ENCODE measurements at places on chromosomes 13 and 19. TPM values are rescaled to one million over a fixed set of nuclear protein-coding genes. Genes with fewer than 3 reads are reported as not detected.

The FXYD1 gene
- not detected for total RNA-seq

The FUT6 gene
- not detected for total RNA-seq

The ZNF738 gene
- 9.7 TPM for total RNA-seq

The CRYL1 gene
- 6.8 TPM for total RNA-seq

The ZNF569 gene
- total RNA-seq = 5.7 TPM

The IGFL2 gene
- not detected for total RNA-seq

The KLK14 gene
- total RNA-seq = not detected

The LGALS14 gene
- total RNA-seq = not detected

The ZNF780B gene
- total RNA-seq = 5.9 TPM

The ELL gene
- total RNA-seq = 5.8 TPM

The SERPINE3 gene
- not detected for total RNA-seq

The SLC25A41 gene
- not detected for total RNA-seq

The TBXA2R gene
- total RNA-seq = 1.6 TPM

The CLDN10 gene
- not detected for total RNA-seq

The LIN7B gene
- total RNA-seq = 4.1 TPM

The LILRB5 gene
- total RNA-seq = not detected

The FSD1 gene
- 26.7 TPM for total RNA-seq

The ASPDH gene
- total RNA-seq = not detected

The CRLF1 gene
- total RNA-seq = 35.4 TPM

The LYL1 gene
- total RNA-seq = not detected

The DHDH gene
- 0.27 TPM for total RNA-seq

The LYPD3 gene
- 0.17 TPM for total RNA-seq

The NLRP4 gene
- total RNA-seq = 4.7 TPM

The RFX2 gene
- total RNA-seq = 4.9 TPM

The KLK6 gene
- total RNA-seq = not detected

The ZNF112 gene
- total RNA-seq = 2.7 TPM

The TMIGD2 gene
- not detected for total RNA-seq

The CEACAM1 gene
- total RNA-seq = 0.35 TPM

The RGL3 gene
- 0.14 TPM for total RNA-seq

The TUBA3C gene
- total RNA-seq = not detected

The C2CD4C gene
- 0.78 TPM for total RNA-seq

The COG6 gene
- 12.0 TPM for total RNA-seq

The DACH1 gene
- 0.14 TPM for total RNA-seq

The APOC1 gene
- total RNA-seq = not detected

The KLK4 gene
- not detected for total RNA-seq

The CYP4F3 gene
- total RNA-seq = 0.17 TPM

The MEDAG gene
- not detected for total RNA-seq

Measured in H4 (cell line).